Cerebellar nuclear complex (tissue), 1 donor: ENCODE measurements at places on chromosomes 13 and 19.

- no peak for DNase-seq
Measured at GRCh38 chr13:34247596-34247995, 429.6 kb downstream of the RFC3 start.

GRCh38 chr13:30711375-30711774, 24.0 kb upstream of the ALOX5AP start:
- DNase-seq: no peak

GRCh38 chr19:51760697-51761356, at the start of gene FPR2:
Gene FPR2, plus strand, starts transcription at chr19:51761180. Its CDS starts 7,479 bp downstream, at chr19:51768659.
- no peak for DNase-seq

GRCh38 chr13:42950181-42950580, 41.9 kb downstream of the EPSTI1 start:
- DNase-seq: no peak

- no peak for DNase-seq
Measured at GRCh38 chr13:67554746-67555452, 324.8 kb upstream of the PCDH9 start.
